NCI-H146 (cell line): ENCODE measurements at places on chromosomes 16 and 17.

- no peak for DNase-seq
Measured at GRCh38 chr16:67426950-67427349, 4.0 kb upstream of the HSD11B2 start.

DNA sequence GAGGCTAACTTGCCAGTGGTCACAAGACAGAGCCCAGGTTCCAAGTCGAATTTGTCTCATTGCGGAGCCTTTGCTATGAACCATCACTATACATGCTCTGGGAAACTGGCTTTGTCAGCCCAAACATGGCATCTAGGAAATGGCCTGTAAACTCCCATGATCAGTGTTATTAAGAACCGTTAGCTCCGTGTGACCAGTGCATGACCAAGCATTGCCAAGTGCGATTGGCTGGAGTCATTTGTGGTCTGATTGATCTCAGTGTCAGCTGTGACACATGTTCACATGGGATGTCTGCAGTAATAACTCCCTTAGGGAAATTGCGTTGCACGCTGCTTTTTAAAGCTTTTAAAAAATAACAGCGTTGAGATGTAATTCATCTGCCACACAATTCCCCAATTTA lies 18.6 kb upstream of the CDH3 start:
- DNase-seq = no peak

- no peak for DNase-seq
Measured at GRCh38 chr16:89043636-89044417, 49.8 kb upstream of the ACSF3 start.

DNA sequence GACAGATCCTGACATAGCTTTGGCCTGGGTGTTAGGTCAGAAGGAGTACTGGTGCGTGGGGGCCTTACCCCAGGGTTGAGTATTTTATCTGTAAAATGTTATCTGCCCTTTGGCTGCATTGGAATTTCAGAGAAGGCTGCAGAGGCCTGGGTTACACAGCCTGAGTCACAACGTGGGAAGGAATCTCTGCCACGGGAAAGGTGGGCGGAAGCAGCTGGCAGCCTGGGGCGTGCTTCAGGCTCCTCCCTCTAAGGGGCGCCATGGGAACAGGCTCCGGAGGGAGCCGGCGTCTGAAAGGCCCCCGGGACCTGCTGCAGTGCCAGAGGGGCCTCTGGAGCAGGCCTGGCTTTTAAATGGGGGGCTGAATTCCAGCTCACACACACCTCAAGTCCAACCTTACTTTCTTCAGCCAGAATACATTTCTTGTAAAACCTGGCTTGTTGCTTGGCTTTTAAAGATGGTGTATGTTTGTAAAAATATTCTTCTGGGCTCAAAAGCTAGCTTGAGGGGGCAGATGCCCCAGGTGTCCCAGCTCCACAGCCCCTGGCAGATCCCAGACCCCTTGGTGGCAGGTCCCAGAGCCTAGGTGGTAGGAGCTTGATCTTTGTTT lies 142.2 kb downstream of the RAB11FIP4 start:
- DNase-seq = peak; percentile 23

DNA sequence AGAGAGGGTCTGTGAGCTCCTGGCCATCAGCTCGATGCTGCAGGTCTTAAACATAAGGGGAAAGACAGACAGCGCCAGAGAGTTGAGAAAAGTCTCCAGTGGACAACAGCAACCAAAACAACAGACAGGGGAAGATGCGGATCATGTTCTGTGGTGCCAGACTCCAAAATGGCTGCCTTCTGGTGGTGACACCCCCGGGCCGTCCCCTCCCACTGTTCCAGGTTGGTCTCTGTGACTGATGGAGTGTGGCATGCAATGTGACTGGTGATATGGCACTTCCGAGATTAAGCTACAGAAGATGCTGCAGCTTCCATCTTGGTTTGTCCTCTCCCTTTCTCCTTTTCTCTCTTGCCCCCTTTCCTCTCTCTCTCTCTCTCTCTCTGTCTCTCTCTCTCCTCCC lies 40.4 kb upstream of the RBFOX3 start:
- no peak for DNase-seq

DNA sequence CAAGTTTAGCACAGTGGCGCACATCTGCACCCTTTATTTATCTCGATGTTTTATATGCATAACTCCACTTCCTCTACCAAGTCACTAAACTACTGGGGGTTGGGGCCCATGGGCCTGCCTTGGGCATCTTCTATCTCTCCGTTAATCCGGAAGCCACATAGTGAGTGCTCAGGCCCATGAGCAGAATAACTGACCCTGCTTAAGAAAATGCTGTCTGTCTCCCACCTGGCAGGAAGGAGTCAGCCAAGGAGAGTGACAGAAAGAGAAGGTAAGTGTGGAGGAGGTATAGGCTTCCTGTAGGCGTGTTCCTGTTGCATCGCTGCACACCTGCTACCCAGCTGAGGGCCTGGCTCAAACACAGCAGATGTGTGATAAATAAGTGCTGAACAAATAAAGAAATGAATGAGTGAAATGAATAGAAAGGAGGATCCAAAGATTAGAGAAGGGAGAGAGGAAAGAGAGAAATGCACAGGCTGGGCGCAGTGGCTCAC lies 320.1 kb downstream of the SLC39A11 start:
- peak; percentile 23 for DNase-seq

- no peak for DNase-seq
Measured at GRCh38 chr16:89481356-89481955, 8.9 kb downstream of the ANKRD11 start.

DNA sequence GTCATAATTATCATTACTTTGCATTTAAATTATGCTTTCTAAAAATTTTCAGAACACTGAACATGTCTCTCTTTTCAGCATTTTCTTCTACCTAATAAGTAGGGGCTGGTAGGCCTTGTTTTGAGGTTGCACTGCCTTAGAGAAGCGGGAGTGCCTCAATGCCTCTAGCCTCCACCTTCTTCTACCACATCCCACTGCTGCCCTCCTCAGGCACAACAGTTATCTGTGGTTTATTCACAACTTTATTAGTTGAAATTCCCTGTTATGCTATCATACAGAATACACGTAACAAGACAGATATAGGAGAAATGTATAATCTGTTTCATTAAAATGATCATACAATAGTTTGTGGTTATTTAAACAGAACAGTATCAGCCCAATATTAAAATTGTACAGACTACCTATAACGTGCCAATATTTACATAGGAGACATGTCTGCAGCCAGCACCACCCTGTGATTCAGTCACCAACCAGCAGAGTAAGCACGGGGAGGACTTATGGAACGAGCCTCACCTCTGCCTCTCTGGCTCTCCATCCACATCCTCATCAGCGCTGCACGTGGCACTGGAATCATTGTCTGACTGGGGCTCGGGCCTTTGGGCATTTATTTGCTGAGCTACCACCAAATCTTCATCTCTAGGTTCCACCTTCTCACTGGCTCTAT lies 101.2 kb downstream of the TTC19 start:
- no peak for DNase-seq

- no peak for DNase-seq
Measured at GRCh38 chr17:50693036-50693682, 14.6 kb downstream of the ANKRD40 start.

DNA sequence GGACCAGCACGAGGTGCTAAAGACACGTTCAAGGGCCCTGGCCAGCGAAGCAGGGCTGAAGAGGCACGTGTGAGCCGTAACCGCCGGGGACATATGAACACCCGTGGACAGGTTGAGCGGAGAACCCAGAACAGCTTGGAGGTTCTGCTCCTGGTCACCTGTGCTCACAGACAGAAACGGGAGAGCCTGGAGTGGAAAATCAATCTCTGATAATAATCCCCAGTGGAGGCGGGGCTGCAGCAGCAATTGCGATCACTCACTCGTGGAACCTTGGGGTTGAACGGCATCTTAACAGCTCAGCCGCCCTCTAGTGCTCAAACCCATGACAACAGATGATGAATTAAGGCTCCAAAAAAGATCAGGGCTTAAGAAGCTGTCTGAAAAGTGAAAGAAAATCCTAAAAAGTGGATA lies 25.6 kb downstream of the WIPI1 start:
- no peak for DNase-seq

DNA sequence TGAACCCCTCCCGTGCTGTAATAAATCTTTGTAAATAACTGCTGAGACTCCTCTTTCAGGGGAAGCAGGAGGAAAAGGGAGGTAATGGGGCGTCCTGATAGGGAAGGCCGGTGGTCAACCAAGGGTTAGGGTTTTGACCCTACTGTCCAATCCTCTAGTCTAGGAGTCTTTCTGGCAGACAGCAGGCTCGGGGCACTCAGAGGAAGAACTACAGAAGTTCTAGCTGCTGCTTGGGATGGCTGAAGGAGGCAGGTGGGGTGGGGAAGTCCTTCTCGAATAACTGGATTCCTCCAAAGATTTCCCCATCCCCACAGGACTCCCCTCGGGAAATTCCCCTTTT lies 387 bp upstream of the STARD3 start:
- DNase-seq = no peak

GRCh38 chr17:74466828-74467184 lies 372 bp downstream of the CD300A start:
- DNase-seq = no peak

DNA sequence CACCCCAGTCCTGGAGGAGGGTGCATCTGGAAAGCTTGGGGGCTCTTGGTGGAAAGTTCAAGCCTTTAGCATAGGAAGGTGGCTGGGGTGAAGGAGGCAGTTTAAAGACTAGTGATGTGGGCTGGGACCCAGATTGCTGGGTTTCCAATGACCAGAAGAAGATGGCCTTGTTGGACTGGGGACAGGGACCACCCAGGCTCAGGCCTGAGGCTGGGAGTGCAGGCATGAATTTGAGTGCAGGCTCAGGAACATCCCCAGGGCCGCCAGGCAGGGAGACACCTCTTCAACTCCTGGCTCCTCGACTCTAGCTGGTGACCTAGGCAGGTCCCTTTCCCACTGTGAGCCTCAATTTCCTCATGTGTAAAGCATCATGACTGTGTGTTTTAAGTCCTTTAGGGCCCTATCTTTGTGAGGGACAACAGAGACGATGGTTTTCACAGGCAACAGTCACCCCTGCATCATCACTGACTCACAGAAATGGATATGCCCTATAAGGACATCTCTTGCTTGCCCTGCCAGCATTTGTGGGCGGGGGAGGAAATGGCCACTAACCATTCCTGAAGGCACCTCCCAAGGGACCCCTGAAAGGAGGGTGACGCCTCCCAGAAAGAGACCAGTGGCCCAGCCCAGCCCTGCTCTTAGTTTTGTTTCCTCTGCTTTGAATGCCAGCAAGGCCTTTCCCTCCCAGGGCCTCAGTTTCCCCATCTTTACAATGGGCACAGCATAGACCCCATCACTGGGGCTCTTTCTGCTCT lies 11.1 kb downstream of the NLRC5 start:
- no peak for DNase-seq

DNA sequence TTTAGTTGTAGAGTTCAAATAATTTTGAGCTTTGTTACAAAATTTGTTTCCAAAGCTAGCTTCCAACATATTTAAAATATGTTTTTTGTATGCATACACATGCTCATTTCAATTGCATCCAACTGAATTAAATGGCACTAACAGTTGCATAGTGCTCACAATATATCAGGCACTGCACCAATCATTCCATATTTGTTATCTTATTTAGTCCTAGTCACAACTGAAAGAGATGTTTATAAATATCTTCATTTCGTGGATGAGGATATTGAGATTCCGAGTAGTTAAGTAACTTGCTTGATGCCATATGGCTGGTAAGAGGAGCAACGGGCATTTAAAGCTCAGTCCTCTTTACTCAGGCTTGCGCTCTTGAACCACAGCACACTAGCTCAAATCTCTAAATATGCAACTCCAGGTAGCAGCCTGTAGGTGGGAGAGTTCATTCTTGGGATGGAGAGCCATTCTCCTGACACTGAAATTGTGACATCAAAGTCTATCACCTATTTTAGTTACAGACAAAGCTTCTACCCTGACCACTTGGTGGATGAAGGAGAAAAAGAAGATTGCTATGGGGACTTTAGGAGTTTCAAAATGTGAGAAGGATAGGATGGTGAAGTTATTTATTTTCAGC lies 118.0 kb upstream of the CA10 start:
- DNase-seq = no peak

- no peak for DNase-seq
Measured at GRCh38 chr16:11250786-11251524, 5.0 kb downstream of the SOCS1 start.

DNA sequence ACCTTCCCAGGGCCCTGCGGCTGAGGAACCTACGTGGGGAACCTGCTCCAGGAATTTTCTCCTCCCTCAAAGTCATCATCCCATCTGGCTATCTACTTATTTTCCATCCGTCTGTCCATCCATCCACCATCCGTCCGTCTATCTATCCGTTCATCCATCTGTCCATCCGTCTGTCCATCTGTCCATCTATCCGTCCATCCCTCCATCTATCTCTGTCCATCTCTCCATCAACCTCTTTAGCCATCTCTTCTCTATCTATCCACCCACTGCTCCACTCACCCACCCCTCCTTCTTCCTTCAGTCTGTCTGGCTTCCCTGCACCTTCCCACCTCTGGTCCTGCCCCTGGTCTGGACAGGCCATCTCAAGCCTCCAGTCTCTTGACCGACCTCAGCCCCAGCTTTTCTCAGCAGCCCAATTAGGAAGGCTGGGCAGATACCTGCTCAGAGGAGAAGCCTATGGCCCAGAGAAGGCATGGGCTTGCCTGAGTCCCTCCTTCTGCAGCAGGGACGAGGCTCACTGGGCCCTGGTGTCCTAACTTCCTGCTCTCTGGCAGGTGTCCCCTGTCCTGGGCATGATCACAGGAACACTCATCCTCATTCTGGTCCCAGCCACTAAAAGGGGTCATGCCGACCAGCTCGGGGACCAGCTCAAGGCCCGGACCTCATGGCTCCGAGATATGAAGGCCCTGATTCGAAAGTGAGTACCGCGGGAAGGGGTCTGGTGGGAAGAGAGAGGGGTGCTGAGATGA lies 23.0 kb downstream of the MYBBP1A start:
- no peak for DNase-seq

- DNase-seq = no peak
Measured at GRCh38 chr16:6645768-6646568, 686.7 kb upstream of the RBFOX1 start.

DNA sequence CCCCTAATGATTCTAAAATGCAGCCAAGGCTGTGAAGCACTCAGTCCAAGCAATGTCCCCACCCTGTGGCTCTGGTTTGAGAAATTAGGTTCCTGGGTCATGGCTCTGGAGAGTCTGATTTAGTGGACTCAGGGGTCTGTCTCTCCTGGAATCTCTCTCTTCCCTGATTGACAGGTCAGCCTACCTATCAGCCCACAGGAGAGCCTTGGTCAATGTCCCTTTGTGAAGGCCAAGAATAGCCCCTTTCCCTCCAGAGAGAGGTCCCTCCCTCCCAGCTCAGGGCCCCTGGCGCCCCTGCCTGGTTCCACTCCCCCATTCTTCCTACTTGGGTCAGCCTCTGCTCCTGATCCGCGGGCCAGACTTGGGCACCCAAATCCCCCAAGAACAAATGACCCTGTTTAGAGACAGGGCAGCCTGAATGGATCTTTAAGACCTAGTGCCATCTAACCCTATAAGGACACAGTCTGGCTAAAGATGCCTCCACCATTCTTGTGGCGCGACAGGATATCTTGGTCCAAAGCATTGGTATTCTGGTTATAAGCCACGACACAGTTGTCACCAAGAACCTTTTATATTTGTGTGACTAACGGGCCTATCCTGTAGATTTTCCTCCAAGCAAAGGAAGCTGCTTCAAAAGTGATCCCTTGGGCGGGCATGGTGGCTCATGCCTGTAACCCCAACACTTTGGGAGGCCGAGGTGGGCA lies 38.3 kb upstream of the PRSS54 start:
- DNase-seq = no peak
